ENCODE measurements at places on chromosomes 12 and 14.

DNA sequence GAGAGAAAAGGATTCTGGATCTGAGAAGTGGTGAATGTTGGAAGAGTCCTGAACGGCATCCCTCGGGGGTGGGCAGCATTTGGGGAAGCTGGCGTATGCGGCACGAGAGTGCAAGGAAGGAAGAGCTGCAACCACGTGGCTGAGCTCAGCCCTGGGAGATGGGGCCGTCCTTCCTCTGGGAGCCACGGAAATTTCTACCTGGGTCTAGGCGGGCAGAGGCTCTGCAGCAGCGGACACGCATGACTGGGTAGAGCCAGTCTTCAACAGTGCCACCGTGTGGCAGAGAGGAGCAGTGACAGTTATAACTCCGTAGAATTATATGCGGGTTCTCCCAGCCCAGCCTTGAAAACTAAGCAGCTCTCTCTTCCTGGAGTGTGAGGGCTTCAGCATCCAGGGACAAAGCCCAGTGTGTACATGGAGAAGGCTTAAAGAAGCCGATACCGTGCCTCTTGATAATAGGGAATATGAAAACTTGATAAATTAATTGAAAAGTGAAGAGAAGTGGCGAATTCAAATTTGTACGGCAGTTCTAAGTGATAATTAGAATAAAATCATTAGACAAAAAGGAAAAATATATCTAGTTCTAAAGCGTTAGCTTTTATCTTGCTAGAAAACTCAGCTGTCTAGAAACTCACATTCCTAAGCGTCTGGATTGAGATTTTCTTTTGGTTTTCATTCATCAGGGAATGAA lies 82.9 kb upstream of the STXBP6 start:
- H3K27ac ChIP-seq = no peak overlapping the region
- peaks cover 3% of the 10 kb centered on the region for H3K27me3 ChIP-seq
- peak; percentile 71 for DNase-seq

DNA sequence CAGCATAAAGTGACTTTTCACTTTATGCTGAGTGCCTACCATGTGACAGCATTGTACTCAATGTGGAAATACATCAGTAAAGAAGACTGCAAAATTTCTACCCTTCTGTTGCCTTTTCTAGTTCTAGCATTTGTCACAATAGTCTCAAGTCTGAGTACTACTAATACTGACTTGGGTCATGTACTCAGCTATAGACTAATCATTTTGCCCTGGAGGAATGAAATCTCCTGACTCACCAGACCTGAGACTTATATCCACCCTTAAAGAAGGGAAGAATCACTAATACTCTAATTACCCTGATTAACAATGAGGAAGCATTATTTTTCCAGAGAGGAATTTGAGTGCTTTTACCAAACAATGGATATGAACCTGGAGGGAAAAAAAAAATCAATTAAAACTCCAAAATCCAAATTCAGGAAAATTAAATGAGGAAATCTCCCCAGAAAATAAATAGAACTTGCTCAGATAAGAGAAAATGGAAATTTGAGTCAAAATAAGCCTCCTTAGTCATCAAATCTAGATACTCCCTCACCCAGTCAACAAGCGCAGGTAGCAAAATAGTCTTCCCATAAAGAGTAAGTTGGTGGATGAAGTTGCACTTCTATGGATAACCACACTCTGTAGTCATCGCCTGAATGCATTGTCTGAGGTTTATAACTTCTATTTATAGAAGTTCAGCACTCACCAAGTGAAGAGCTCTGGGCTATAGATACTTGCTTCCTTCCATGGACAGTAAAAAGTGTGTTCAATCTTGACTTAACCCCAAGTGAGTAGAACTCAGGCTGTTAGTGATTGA lies 386.6 kb downstream of the SYT1 start:
- no peak overlapping the region for H3K4me3 ChIP-seq
- no peaks in the 10 kb centered on the region for H3K36me3 ChIP-seq
- no peaks in the 10 kb centered on the region for H3K27me3 ChIP-seq
- H3K4me1 ChIP-seq = no peaks in the 10 kb centered on the region

DNA sequence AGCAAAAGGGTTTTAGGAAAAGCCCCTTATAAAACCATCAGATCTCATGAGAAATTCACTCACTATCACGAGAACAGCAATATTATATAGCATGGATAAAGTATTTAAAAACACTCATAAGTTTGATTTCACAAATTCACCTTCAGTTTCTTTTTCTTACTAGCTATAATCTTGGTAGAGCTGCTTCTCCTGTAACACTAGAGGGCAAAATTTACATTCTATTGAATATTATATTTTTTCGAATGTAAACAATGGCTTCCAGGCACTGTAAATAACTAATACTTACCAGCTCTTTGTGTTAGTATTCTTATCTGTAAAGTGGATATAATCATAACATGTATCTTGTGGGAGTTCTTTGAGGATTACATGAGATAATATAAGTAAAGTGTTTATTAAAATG lies 259.6 kb downstream of the CCER1 start:
- H3K27me3 ChIP-seq = no peaks in the 10 kb centered on the region
- no peak overlapping the region for H3K27ac ChIP-seq
- no peaks in the 10 kb centered on the region for H3K4me1 ChIP-seq
- H3K4me3 ChIP-seq = no peak overlapping the region

DNA sequence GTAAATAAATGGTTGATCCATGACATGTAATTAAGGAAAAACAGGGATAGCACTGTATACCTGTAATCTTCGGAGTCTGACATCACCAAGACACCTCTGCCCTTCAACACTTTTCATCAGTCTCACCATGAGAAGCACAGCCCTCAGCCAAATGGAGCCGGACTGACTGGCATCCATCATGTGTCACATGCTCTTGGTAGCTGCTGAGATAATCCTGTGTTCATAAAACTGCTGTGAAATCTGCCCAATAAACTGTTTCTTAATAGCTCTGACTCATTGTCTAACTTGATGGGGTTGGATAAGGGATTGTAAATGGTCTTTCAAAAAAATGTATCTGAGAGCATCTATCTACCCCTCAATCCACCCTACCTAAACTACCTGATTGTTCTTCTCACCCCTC lies 33.6 kb downstream of the KCNH5 start:
- no peaks in the 10 kb centered on the region for H3K4me1 ChIP-seq
- no peak for DNase-seq
- H3K27ac ChIP-seq = no peak overlapping the region
- no peak overlapping the region for H3K4me3 ChIP-seq

DNA sequence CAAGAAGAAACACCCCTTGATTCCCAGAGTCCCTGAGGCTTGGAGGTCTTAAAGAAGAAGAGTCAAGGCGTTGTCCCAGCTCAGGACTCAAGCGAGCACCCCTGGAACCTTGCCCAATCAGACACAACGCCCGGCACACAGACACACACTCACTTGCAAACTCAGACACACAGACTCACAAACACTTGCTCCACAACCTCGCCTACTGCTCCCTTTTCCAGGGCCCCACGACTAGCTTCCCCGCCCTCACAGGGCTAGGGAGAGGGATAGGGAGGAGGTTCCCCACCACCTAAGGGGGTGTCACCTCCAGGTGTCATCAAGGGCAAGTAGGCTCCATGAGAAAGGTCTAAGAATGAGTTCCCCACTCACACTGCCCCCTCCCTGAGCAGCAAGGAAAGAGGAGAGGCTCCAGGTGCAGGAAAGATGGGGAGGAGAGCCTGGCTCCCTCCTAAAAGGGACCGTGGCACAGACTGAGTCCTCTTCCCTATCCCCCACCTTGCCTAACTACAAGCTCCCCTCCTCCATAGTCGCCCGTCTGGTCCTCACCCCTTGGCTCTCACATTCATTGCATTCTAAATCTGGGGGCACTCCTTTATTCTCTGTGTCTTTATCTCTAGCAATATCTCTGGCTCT lies 717 bp downstream of the WNT10B start:
- no peaks in the 10 kb centered on the region for H3K27me3 ChIP-seq
- H3K27ac ChIP-seq = no peak overlapping the region
- DNase-seq = no peak
- peak overlapping the region; percentile 56 for H3K4me3 ChIP-seq
- peaks cover 56% of the 10 kb centered on the region for H3K4me1 ChIP-seq
- H3K36me3 ChIP-seq = no peaks in the 10 kb centered on the region

DNA sequence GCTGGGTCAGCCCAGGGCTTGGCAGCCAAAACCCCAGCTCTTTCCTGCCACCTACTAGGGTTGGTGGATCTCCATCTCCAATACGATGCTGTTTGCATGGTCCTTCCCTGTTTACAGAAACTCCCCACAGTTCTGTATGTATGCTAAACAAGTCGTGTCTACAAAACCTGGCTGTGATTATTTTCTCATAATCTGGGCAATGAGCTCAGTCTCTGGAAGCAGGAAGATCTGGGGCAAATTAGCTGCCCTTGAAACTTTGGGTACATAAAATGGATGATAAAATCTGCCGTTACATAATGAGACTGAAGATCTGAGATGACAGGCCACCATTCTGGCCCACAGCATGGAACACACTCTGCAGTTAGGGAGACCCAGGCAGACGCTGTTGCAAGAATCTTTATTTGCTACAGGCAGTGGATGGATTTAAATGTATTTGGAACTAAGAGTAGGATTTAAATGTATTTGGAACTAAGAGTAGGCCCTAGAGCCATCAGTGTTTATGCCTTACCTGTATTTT lies 31.7 kb downstream of the ACADS start:
- no peak for DNase-seq
- no peak overlapping the region for H3K4me3 ChIP-seq
- H3K27ac ChIP-seq = no peak overlapping the region
- peaks cover 5% of the 10 kb centered on the region for H3K4me1 ChIP-seq
- no peaks in the 10 kb centered on the region for H3K27me3 ChIP-seq

- H3K27me3 ChIP-seq = no peaks in the 10 kb centered on the region
- no peaks in the 10 kb centered on the region for H3K36me3 ChIP-seq
- H3K4me1 ChIP-seq = no peaks in the 10 kb centered on the region
- H3K27ac ChIP-seq = no peak overlapping the region
Measured at GRCh38 chr12:71159878-71160277, 2.1 kb upstream of the TSPAN8 start.

- DNase-seq = no peak
- H3K4me1 ChIP-seq = no peaks in the 10 kb centered on the region
- no peaks in the 10 kb centered on the region for H3K36me3 ChIP-seq
- no peaks in the 10 kb centered on the region for H3K27me3 ChIP-seq
Measured at GRCh38 chr14:84390010-84390409, 1139.9 kb upstream of the FLRT2 start.

- H3K36me3 ChIP-seq = no peaks in the 10 kb centered on the region
- no peak overlapping the region for H3K4me3 ChIP-seq
- no peaks in the 10 kb centered on the region for H3K4me1 ChIP-seq
- H3K27me3 ChIP-seq = no peaks in the 10 kb centered on the region
- no peak for DNase-seq
Measured at GRCh38 chr14:87334997-87335685, 657.8 kb downstream of the GALC start.

DNA sequence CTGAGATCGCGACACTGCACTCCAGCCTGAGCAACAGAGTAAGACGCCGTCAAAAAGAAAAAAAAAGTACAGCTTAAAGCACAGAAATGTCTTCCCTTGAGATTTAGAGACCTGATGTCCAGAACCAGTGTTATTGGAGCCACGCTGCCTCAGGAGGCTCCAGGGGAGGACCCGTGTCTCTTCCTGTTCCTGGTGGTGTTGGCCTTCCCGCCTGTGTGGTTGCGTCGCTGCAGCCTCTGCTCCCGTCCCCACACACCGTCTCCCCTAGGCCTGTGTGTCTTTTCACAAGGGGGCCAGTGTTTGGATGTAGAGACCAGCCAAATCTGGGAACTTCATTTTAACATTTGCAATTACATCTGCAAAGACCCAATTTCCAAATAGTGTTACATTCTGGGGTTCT lies 8.6 kb upstream of the FBRSL1 start:
- no peaks in the 10 kb centered on the region for H3K27me3 ChIP-seq
- H3K4me3 ChIP-seq = no peak overlapping the region
- peaks cover 29% of the 10 kb centered on the region for H3K4me1 ChIP-seq
- no peak for DNase-seq
- H3K27ac ChIP-seq = no peak overlapping the region

- H3K27ac ChIP-seq = no peak overlapping the region
- H3K4me1 ChIP-seq = no peaks in the 10 kb centered on the region
- no peaks in the 10 kb centered on the region for H3K27me3 ChIP-seq
- no peak overlapping the region for H3K4me3 ChIP-seq
- no peaks in the 10 kb centered on the region for H3K36me3 ChIP-seq
Measured at GRCh38 chr12:98492580-98493140, 22.7 kb upstream of the TMPO start.
